ENCODE measurements at places on chromosomes 1 and 21. TPM values are rescaled to one million over a fixed set of nuclear protein-coding genes. Genes with fewer than 3 reads are reported as not detected.
A peak's percentile ranks its signal among the peaks of the same experiment; 100 is the strongest.

DNA sequence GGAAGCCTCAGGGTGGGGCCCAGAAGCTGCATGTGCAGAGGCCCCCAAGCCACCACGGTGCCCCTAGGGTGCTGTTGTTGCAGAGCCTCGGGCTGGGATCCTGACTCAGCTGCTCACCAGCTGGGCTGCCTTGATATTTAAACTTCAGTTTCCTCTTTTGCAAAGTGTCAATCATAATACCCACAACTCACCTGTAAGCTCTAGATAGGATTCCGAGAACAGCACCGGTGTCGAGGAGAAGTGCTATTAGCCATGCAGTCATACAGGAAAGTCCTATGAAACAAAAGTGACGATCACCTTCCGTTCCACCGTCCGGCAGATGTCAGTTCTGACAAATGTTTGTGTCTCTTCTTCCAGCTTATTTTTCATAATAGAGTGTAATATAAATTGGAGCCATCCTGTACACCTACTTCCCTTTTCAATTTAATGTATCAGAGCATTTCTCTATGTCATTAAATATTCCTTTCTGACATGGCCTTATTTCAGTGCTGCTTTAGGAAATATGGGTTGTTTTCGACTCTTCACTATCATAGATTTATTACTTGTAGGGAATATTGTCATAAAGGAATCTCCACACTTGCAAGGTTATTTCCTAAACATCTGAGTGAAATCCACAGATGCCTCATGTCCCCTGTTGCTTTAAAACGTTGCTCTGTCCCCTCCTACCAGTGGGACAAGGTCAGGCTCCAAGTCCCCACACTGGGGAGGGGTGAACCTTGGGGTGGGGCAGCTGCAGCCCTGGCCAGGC is 100.8 kb downstream of the SIK1 start:
- no peak for DNase-seq

GRCh38 chr1:107896936-107897335 is 68.0 kb downstream of the VAV3 start:
- DNase-seq: no peak

DNA sequence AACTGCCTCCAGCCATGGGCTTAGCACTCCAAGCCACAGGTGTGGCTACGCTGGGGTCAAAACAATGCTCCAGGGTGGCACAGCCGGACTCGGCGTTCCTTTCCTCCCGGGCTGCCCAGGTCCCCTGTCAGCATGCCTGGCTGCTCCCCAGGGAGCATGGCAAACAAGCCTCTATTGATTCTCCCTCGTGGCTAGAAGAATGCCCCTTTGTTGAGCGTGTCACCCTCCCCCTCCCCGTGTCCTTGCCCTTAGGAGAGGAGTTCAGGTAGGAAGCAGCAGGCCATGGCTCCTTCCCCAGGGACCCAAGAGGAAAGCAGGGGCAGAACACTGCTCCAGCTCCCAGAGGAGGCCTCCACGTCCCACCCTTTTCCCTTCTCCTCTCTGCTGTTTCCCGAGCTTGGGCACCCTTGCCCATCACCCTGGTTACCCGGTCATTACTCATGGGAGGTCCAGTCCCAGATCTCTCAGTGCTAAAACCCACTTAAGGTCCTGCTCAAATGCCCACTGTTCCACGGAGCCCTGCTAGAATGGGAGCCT is 57.4 kb upstream of the CITED4 start:
- DNase-seq: peak; percentile 35

DNA sequence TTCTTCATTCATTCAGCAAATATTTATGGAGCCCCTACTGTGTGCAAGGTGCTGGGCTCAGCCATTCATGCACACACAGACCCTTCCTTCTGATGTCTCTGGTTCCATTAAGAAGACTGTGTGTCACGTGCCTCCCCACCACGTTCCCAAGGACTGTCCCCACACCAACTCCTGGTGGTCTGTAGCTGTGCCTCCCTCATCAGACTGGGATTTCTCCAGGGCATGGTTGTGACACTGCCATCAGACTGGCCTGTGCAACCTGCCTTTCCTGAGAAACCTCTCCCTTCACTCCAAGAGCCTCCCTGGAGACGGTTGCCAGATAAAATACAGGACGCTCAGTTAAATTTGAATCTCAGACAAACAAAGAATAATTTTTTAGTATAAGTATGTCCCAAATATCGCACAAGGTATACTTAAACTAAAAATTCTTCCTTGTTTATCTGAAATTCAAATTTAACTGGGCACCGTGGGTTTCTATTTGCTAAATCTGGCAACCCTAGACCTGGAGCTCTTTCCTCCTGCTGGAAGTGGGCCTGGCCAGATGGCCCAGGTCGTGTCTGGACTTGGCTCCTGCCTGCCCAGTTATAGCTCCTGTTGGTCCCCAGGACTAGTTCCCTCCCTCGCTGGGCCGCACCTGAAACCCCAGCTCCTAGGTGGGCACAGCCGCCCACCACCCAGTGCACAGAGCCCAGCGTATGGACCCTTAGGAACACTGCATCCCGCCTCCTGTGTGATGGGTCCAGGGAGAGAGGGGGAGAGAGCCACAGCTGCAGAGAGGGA is 76.9 kb downstream of the RAP1GAP start:
- DNase-seq: no peak

DNA sequence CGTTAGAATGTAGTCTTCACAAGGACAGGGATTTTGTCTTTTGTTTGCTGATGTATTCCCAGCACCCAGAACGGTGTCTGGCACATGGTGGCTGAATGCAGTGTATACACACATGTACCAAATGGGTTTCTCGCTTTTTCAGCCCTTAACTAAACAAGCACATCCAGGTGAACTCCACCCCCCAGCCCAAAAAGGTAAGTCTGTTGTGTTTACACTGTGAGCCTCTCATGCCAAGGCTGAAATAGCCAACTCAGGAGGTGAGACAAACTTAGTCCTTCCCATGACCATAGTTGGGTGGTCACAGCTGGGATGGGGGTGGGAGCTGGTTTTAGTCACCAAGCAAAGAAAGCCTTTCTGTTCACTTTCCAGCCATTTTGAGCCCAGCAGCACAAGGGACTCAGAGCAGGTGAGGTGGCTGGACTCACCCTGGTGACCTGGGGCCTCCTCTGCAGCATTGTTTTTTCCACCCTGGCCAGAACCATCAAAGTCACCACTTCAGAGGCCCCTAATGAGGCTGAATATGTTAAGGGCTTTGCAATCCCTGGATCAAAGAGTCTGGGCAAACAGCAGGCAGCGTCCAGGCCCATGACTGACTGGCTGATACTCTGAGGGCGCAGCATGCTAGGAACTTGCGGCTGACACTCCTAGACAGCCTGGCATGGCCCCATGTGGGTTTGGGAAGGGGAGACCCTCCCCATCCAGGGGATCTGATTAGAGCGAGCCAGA is 8.7 kb downstream of the TENT5B start:
- DNase-seq: no peak

DNA sequence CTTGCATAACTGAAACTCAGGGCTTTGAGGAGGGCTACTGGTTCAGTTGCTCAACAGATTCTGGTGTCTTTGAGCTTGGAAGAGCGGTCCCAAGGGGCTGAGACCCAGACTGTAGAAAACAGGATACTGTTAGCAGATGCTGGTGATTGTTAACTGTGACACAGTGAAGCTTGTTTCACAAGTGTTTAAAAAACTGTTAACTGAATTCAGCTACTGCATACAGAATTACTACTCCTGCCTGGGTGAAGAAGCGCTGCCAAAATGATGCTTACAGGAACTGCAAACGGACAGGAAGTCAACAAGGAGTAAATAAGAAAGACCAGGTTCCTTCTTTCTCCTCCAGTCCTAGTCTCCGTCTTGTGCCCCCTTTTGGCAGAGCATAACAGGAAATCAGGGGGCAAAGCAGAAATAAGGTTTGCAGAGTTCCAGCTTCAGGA is 195.3 kb upstream of the USP25 start:
- DNase-seq: no peak

- no peak for DNase-seq
Observed at GRCh38 chr1:101141376-101141775, 95.4 kb upstream of the S1PR1 start.

GRCh38 chr1:158169105-158169504 is 11.6 kb upstream of the CD1D start:
- DNase-seq: no peak

TMEM81 gene
- total RNA-seq: 1.5 TPM

S100A14 gene
- total RNA-seq: not detected

Measured in posterior vena cava (tissue), 2 donors.